Stimulated activated CD8-positive, alpha-beta memory T cell treated with anti-CD3 and anti-CD28 coated beads, Interleukin-2, amount 100 ng/mL, for 48 hours (primary cell): ENCODE measurements at places on chromosomes 13 and 19.
A peak's percentile ranks its signal among the peaks of the same experiment; 100 is the strongest.

GRCh38 chr19:53123400-53123799 is 9.3 kb downstream of the ZNF415 start:
- no peak for DNase-seq

- peak; percentile 85 for DNase-seq
Observed at GRCh38 chr19:13839130-13839937, 37.6 kb upstream of the NANOS3 start.

- DNase-seq = no peak
Observed at GRCh38 chr13:39364947-39365468, 238.0 kb downstream of the LHFPL6 start.

GRCh38 chr13:27130223-27130978 is 41.2 kb downstream of the USP12 start:
- no peak for DNase-seq

- DNase-seq = no peak
Observed at GRCh38 chr13:45441633-45442032, 23.1 kb upstream of the COG3 start.

DNA sequence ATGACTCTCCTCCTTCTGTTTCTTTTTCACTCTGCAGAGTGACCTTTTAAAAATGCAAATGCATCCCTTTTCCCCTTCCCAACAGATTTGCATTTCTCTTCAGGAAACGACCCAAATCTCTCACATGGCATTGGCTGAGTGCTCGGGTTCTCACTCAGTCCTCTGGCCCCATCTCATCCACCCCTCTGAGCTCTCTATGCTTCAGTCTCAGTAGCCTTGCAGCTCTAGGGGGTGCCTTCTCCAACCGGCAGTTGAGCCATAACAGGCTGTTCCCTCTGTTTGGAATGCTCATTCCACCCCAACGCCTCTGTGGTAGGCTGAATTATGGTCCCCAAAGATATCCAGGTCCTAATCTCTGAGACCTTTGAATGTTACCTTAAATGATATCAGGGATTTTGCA is 78.2 kb downstream of the AKAP11 start:
- no peak for DNase-seq

DNA sequence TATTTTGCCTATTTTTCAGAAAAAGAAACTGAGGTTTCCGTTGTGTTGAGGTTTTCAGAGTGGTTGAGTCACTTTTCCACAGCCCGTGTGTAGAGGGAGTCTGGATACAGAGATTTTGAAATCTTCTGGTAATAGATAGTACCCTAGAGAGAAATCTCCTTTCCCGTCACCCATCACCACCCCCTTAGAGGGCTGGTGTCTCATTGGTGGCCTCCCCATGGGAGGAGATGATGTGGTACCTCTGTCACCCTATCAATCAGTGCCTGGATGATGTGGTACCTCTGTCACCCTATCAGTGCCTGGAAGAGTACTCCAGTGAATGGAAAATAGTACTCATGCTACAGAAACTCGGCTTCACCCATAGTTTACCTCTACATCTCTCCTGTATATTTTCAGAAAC is 42.2 kb upstream of the SERP2 start:
- DNase-seq = no peak

- no peak for DNase-seq
Observed at GRCh38 chr19:8324186-8325050, 3.1 kb downstream of the RPS28 start.

- DNase-seq = no peak
Observed at GRCh38 chr13:80841414-80841813, 500.5 kb upstream of the SPRY2 start.

- DNase-seq = no peak
Observed at GRCh38 chr19:28706693-28707092, 506.3 kb downstream of the UQCRFS1 start.

GRCh38 chr19:8231073-8231604 is 22.0 kb downstream of the CERS4 start:
- DNase-seq = no peak

DNA sequence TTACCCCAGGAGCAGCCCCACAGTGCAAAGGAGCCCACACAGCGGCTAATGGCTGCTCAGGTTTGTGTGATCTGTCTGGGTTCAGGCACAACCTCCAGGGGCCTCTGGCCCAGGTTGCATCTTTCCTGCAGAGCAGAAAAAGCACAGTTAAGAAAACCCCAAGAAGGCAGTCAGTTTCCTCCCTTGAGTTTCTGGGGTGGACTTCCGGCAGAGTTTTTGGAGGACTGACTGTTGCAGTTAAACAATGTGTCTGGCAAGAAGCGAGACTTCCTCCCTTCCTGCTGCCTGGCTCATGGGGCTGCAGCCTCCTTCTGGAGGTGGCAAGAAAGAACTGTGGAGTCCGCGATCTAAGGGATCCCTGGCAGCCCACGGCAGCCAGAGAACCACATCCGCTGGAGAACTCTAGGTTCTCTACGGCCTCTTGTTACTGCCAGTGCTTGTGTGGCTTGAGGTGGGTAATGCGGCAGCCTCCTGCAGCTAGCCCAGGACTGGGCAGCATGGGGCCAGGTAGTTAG is 114.4 kb downstream of the ZDHHC20 start:
- no peak for DNase-seq

GRCh38 chr19:30881930-30882329 is 467.3 kb downstream of the TSHZ3 start:
- no peak for DNase-seq

DNA sequence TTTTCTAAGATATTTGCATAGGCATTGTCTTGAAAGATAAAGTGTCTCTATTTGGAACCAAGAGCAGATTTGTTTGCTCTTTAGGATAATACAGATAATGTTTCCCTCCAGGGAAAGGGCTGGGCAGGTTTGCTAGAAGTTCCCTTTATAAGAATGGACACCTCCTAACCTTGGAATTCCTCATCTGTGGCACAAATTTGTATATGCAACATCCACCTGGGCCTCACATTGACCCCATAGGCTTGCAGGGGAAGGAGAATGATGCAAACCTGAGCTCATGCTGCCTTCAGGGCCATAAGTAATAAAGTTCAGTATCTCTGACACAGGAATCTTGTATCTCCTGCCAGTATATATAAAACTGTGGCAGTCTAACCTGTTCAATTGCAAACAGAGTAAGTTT is 508.4 kb upstream of the MIR17HG start:
- no peak for DNase-seq

DNA sequence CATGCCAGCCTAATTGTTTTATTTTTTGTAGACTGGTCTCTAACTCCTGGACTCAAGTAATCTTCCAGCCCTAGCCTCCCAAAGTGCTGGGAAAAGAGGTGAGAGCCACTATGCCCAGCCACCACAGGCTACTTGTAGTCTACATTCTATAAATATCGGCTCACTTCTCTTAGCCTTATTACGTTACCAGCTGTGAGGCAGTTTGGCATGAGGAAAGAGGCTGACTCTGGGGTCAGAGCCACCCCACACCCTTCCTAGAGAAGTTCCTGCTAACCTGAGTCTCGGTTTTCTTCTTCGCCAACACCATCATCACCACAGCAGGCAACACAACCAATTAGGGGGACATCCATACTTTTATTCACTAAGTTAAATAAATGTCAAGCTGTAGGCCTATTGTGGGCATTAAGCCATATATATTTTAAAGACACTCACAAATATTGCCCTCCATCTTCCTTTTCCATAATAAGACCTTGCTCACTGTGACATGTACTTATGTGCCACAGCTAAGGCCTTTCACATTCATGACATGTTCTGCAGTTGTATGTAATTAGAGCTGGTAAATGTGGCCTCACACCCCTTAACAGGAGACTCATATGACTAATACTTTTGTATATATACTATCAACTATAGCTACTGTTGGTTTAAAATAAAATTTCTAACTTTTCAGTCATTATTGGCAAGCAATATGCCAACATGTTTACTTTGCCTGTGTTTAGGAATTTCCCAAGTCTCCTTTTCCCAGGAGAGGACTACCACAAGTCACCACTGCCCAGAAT is 5.7 kb downstream of the SLC25A30 start:
- DNase-seq = no peak

DNA sequence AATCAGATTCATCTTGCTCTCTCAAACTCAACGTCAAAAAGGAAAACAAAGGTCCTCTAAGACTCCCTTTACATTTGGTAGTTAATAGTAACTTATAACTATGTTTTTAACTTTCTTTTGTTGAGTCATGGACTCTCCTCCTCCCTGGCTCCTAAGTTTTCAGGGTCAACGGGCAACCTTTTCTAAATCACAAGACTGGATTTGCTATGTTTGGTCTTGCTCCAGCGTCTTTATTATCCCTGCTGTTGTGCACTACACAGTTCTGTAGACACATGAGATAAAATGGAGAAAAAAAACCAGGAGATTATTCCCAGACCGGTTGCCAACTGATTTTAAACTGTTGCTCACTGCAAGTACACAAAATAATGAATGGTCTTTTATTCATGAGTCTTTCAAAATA is 1.9 kb upstream of the ITM2B start:
- DNase-seq = no peak

GRCh38 chr13:34867590-34867989 is 74.5 kb upstream of the NBEA start:
- no peak for DNase-seq

- DNase-seq = no peak
Observed at GRCh38 chr13:75318138-75318833, 163.7 kb downstream of the TBC1D4 start.

GRCh38 chr13:83248751-83249150 is 633.5 kb downstream of the SLITRK1 start:
- DNase-seq = no peak

- no peak for DNase-seq
Observed at GRCh38 chr13:80924596-80924995, 583.7 kb upstream of the SPRY2 start.

DNA sequence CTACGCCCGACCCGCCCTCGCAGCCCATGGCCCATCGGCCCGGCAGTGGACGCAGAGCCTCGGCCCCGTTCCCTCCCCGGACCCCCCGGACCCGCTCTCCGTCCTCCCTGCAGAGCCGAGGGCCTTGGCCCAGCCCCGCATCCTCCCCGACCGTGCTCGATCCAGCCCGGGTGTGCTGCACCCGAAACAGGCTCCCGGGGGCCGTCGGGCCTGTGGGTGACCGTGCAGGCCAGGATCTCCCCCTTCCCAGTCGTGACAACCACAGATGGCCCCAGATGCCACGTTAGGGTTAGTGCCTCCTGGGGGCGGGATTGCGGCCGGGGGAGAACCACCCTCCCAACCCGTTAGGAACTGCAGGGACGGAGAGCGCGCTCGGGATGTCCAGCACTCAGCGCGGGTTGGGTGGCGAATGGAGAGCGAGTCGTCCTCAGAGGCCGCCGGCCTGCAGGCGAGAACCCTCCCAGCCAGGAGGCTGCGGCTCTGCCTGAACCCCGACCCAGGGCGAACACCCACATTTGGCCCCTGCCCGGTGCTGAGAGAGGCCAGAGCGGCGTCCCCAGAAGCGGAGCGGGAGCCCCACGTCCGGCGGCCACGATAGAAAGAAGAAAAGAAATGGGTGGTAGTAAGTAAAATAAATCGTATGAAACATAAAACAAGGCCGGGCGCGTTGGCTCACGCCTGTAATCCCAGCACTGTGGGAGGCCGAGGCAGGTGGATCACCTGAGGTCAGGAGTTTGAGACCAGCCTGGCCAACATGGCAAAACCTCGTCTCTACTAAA is 6.7 kb upstream of the MADCAM1 start:
- DNase-seq = no peak

- DNase-seq = no peak
Observed at GRCh38 chr13:30321256-30321655, 13.9 kb upstream of the KATNAL1 start.

DNA sequence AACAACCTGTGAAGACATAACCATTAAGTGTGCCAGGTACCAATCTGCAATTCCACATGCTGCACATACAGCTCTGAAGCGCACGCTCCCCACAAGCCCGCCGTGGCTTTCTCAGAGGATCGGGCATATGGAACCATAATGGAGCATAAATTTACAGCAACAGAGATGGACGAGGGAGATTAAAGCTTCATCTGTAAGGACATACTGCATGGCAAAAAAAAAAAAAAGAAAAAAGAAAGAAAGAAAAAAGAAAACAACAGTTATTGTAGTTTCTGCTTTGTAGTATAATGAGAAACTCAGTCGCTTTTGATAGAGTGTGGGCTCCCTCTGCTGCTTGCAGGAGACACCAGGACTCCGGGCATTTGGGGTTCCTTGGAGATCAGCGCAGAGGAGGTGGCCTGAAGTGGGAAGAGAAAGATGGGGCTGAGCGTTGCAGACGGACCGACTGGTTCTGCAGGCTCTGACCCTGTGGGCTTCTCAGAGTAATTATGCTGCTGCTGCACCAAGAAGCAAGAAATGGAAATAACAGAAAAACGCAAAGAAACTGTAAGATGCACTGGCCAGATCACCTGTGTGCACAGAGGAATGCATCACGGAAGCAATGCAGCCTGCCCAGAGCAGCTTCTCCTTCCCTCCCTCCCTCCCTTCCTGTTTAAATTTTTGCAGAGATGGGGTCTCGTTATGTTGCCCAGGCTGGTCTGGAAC is 10.8 kb upstream of the PDCD5 start:
- DNase-seq = no peak

DNA sequence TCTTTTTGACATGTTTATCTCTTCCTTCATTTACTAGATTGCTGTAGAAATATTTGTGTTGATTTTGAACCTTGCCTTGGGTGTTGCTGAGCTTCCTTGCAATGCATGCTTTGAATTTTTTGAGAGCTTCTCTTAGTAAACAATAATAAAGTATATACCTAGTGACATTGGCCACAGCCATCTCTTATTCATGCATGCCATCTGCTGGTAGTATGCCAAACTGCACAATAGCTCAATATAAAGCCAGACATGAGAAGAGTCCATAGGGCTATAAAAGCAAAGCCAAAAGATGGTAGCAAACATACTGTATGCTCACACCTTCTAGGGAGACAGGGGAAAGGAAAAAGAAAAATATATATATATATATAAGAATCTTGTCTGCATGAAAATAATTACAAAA is 18.9 kb upstream of the ZSCAN5A start:
- no peak for DNase-seq

DNA sequence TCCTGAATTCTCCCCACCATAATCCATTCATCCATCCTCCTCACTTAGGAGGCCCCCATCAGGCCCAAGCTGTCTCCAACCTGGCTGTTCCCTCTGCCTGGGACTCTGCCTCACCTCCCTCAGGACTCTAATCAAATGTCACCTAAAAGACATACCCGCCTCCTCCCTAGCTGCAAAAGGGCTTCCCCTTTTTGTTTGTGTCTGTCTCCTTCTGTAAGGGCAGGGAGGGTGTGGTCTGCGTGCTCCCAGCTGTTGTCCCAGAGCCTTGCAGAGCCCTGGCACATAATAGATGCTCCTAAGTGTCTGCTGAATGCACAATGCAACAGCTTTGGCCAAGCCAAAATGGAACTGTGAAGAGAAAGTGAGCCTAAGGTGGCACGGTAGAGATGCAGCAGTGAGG is 4.4 kb downstream of the TRIR start:
- no peak for DNase-seq

DNA sequence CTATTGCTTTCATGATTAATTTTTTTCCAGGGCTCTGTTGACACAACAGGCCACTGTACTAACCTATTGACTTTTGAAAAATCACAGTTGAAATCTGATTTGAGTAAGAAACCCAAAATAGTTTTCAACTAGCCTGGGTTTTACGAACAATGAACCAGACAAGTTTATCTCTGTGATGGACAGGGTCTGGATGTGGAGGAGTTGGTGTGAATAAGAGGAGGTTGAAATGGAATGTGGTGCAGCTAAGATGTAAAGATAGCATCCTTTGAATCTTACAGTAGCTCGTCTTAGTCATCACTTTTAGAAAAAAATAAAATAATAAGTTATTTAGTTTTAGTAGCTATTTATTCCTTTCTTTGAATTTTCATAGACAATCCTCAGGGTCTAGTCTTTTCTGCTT is 8.3 kb upstream of the OXGR1 start:
- no peak for DNase-seq

GRCh38 chr19:2132731-2133490 is 18.5 kb downstream of the AP3D1 start:
- no peak for DNase-seq
